Glomerular endothelial cell (primary cell): ENCODE measurements at places on chromosomes 2 and 18.

- DNase-seq: no peak
Measured at GRCh38 chr2:126907671-126908070, 9.0 kb downstream of the TEX51 start.

- DNase-seq: no peak
Measured at GRCh38 chr2:46493241-46493970, 14.0 kb downstream of the TMEM247 start.

GRCh38 chr2:52710810-52711618 is 1056.6 kb upstream of the CHAC2 start:
- no peak for DNase-seq

- no peak for DNase-seq
Measured at GRCh38 chr2:26478366-26478765, 442 bp upstream of the OTOF start.

GRCh38 chr2:231250146-231250545 is 51.7 kb downstream of the ARMC9 start:
- DNase-seq: no peak

DNA sequence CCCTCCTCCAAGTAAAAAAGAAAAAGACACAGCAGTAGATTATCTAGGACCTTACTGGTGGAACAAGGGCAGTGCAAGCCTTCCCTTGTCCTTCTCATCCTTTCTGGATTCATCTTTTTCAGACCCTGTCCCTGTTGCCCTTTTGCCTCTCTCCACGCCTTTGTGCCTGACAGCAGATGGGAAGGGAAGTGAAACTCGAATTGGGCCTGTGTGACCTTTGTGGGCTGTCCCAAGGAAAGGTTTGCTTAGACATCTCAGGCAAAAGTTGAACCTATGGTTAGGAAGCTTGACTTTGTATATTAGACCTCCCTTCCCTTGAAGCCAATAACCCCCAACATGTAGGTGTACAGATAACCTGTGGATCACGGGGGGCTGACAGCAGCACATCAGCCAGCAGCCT is 185.3 kb downstream of the PRKCE start:
- DNase-seq: no peak

- DNase-seq: no peak
Measured at GRCh38 chr2:96150007-96150640, 4.9 kb upstream of the DUSP2 start.

DNA sequence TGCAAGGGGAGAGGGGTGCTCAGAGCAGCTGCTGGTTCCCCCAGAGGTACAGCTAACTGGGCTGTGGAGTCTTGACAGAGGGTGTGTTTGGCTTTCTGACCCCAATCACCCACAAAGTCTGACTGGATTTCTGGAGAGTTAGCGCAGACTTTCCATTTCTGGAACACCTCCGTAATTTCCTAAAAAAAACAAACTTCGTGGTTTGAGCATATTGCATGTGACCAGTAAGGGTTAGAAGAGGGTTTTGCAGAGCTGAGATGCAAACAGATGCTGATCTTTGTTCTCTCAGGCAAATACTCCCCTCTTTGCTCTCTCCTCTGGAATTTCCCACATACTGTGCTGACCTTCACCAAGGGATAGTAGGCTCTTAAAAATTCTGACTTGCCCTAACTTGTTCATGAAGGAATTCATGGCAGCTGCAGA is 44.5 kb upstream of the TMEM247 start:
- no peak for DNase-seq

DNA sequence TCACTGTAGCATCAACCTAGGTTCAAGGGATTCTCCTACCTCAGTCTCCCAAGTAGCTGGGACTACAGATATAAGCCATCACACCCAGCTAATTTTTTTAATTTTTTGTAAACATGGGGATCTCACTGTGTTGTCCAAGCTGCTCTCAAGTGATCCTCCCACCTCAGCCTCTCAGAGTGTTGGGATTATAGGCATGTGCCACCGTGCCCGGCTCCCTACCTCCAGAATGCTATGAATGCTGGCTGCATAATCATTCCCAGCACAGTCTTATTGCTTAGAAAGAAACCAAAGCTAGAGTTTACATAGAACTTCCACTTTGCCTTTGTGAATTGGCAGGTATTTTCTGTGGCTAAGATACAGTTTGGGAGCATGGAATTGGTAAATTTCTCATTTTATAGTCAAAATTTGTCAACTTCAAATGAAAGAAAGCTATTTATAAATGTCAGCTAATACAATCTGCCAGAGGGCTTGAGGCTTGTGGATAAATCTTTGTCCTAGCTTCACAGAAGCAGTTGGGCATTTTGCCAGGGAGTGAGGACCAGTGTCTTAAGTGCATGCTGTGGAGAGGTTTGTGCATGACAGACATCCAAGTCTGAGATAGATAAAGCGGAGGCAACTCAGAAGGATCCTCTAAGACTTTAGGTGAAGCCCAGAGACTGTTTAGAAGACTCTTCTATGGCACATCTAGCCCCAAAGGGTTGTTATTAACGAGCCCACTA is 175.4 kb downstream of the ANTXR1 start:
- no peak for DNase-seq

GRCh38 chr2:9778012-9778411 is 65.3 kb upstream of the TAF1B start:
- DNase-seq: no peak
